ENCODE measurements at places on chromosomes 7 and 10.
A peak's percentile ranks its signal among the peaks of the same experiment; 100 is the strongest.

- no peak for DNase-seq
These were observed 89.9 kb downstream of the REEP3 start for GRCh38 chr10:63611078-63611477.

GRCh38 chr10:108685863-108686531, 1237.3 kb downstream of the XPNPEP1 start:
- no peak for DNase-seq

GRCh38 chr10:127952575-127952869, 45.6 kb downstream of the PTPRE start:
- no peak for DNase-seq

GRCh38 chr7:122219253-122219865, 75.3 kb upstream of the AASS start:
- DNase-seq: no peak

DNA sequence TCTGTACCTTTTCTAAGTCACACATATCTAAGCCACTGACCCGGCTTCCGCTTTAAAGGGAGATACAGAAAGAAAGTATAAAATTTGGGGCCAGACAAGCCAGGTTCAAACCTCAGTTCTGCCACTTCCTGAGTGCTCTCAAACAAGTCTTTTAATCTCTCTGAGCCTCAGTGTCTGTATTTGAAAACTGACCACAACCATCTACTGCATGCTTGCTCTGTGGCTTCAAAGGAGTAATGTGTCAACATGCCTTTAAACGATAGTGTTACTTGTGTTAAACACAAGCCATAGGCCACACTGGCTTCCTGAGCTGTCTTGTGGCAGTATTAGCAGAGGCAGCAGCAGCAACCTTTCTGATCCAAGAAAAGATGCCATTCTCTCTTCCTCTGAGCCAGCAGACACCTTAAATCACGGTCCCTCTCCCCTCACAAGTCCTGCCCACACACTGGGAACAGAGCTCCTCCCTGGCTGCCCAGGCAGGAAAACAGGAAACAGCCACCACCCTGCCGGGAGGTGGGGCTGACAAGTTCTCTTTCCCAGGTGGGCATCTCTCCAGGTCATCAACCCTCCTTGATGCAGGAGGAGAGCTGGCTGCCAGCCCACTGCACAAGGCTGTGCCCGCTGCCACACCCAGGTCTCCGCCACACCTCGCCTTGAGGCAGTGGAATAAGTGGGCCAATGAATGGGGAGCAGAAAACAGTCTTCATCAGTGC, 10.7 kb downstream of the HIP1 start:
- peak; percentile 96 for DNase-seq

All from mucosa of descending colon (tissue), 3 donors.